ENCODE measurements at places on chromosomes 7 and 10.

- DNase-seq: no peak
Measured at GRCh38 chr10:48197236-48197899, 77.1 kb downstream of the FRMPD2 start.

GRCh38 chr7:785416-785815, 46.9 kb upstream of the SUN1 start:
- DNase-seq: no peak

DNA sequence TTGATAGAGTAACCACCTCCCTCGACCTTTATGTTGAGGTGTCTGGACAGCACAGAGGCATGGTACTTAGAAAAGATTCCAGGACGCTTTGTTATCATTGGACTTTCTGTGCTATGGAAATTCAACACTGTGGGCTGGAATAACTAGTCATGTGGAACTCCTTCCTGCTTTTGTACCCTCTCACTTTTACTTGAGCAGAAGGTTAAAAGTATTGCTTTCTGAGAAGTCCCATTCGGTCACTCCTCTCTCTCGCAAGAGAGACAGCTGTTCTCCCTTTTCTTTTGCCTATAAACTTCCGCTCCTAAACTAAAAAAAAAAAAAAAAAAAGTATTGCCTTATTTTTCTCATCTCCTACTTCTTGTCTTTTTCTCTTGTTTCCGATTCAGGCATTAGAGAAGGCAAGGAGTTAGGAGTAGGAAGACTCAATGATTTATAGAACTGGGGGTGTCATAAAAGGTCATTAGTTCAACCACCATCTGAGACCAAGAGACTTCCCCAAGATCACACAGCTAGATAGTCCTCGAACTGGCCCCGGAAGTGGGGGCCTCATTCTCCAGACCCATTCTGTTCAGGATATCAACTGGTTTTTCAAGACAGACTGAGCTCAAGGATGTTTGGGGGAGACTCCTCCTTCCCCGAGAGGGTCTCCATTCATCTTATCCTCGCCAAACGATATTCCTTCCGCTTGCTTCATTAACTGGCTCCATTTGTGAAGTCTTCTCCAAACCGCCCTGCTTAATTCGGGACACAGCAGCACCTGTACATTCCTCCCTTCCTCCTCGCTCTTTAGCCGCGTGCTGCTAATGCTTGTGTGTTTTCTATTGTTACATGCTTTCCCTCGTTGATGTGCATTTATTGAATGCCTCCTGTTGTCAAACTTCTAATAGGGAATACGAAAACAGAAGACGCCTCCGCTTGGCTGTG, 995 bp upstream of the INPP5F start:
- DNase-seq: peak; percentile 71

- no peak for DNase-seq
Measured at GRCh38 chr7:70586822-70587221, 545.1 kb upstream of the GALNT17 start.

DNA sequence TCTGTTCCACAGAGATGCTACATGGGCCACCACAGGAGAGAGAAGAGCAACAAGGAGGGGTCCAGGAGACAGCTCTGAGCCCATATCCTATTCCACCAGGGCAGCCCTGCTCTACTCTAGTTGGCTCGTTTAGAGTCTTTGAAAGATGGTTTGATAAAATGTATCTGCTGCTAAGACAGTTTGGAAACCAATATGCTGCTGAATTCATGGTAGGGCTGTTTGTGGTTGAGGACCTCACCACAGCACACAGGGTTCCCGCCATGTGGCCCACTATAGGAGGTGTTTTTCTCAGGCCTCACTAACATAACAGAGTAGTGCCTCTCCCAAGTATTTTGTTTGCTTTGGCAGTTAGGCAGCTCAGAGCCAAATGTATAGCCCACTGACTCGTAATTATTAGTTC, 35.8 kb upstream of the ZC3HAV1L start:
- no peak for DNase-seq

DNA sequence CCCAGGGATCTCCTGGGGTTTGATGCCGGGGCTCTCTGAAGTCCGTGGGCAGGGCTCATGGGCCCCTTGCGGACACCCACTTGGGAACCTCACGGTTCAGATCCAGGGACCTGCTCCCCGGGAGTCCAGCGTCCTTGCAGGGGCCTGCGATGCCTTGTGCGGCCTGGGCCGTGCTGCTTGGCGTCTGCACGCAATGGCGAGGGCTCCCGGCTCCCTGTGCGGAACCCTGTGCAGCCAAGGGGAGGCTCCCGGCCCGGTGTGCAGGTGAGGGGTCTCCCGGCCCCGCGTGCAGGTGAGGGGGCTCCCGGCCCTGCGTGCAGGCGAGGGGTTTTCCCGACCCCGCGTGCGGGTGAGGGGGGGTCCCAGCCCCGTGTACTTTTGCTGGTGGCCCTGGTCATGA, 146.7 kb downstream of the DNAJB6 start:
- no peak for DNase-seq

- no peak for DNase-seq
Measured at GRCh38 chr7:125563964-125564529, 634.4 kb upstream of the POT1 start.

DNA sequence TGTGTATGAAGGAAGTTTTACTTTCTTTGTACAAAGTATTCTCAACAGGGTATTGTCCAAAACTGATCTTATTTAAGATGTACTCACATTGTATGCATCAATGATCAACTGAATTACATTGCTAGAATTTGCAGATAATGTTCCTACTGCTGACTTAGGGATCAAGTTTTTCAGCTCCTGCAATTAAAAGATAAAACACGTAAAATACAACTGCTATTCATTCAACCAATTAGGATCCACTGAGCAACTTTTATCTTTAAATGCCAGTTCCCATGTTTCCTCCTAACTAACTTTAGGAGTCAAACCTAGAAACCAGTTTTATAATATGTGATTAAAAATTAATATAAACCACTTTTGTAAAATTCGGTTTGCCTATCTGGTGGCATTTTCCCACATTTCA, 35.9 kb downstream of the ITGB1 start:
- no peak for DNase-seq

Data from left kidney (tissue), 8 donors.